ENCODE measurements at places on chromosomes 4 and X. TPM values are rescaled to one million over a fixed set of nuclear protein-coding genes. Genes with fewer than 3 reads are reported as not detected.

ANTXR2 gene
- 80.4 TPM for total RNA-seq

TAPT1 gene
- 20.0 TPM for total RNA-seq

PSMD10 gene
- 88.3 TPM for total RNA-seq

DAPP1 gene
- total RNA-seq: not detected

VEGFD gene
- total RNA-seq: 0.40 TPM

KIAA1210 gene
- total RNA-seq: not detected
